ENCODE measurements at places on chromosomes 3 and 15.

- no peak for DNase-seq
These were observed 143.3 kb downstream of the EPHA3 start for GRCh38 chr3:89250742-89251141.

- no peak for DNase-seq
These were observed 468.5 kb downstream of the NLGN1 start for GRCh38 chr3:173865900-173866498.

GRCh38 chr15:61091289-61091616 is 137.8 kb downstream of the RORA start:
- no peak for DNase-seq

GRCh38 chr3:159237226-159237625 is 435.4 kb downstream of the MFSD1 start:
- no peak for DNase-seq

DNA sequence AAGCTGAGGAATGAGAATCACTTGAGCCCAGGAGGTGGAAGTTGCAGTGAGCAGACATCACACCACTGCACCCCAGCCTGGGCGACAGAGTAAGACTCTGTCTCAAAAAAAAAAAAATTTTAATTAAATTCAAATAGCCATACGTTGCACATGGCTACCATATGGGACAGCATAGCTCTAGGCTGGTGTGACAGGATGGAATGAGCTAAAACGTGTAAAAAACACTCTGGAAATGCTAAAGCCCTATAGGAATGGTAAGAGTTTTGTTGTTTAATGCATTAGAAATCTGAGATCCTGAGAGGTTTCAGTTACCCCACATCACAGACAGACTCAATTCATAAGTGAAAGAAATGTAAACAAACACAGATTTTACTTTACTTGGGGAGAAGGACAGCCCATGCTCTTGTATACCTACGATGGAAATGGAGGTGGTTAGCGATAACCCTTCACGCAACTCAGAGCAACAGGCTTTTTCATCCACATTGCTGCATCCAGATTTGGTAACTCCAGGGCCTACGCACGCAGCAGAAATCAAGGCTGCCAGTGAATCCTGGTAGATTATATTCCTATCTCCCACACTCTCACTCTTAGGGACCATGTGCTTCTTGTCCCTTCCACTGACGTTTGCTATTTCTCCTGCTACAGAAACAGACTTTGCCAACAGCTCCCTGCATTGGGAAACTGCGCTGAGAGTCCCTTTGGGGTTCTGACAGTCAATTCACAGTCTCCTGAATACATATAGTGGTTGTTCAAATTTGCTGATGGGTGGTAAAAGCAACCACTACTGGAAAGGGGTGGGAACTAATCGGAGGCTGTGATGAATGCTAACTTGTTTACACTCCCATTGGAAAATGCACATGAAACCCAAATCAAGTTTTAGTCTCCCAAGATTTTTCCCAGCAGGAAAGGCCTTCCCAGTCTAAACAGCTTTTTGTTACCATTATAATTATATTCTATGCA is 3.1 kb downstream of the SH3BP5 start:
- no peak for DNase-seq

DNA sequence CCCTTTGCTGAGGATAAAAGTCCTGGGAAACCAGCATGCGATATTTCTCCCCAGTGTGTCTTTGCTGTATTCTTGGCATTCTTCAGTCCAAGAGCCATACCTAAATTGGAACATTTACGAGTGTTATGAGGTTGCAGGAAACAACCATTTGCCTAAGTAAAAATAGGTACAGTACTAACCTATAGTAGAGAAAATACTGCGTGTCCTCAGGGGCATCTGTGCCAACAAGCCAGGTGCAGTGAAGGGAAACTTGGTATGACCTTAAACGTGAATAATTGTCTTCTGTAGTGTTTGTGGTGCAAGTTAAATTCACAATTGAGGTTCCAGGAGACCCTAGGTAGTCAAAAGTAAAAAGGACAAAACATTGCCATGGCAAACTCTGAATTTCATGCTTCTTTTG is 12.2 kb downstream of the IL5RA start:
- DNase-seq = no peak

GRCh38 chr15:28885630-28886430 is at the start of gene APBA2:
TSS of gene APBA2 (plus strand) at chr15:28885974. CDS start at chr15:29053885, 167,911 bp downstream.
- DNase-seq = peak; percentile 80

GRCh38 chr15:100802421-100803170 is 77.0 kb upstream of the ALDH1A3 start:
- DNase-seq = no peak

DNA sequence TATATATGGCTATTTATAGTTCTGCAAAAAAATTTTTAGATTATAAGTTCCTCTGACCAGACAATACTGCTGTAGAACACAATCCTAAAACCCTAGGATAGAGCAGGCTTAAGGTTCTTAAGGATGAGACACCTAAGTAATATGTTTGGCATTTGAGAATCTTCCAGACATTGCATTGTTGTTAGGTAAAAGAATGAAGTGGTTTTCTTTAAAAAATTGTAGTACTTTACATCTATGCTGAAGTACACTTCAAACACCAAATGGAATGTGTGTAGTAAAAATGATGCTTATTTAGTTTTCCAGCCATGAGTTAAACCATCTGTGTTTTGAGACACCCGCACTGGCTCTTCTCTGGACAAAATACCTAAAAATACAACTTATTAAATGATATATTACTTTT is 857.7 kb downstream of the OTOL1 start:
- no peak for DNase-seq

DNA sequence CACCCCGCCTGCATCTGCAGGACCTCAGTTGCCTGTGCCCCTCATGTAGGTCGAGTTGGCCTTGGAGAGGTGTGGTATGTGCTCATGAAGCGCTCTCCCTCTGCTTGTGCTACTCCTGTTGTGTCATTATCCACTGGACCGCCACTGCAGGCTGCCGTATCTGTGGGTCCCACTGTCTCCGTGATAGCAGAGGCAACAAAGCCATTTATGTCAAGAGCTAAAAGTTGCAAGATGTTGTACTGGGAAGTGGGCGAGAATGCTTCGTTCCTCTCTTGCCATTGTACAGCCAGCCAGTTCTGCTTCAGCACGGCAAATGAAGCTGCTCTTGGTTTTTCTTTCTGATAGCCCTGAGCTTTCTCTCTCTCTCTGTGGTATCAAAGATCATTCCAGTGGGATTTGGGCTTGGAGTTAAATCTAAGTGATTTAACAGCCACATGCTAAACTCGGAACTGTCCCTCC is 89.0 kb downstream of the TMEM212 start:
- DNase-seq = no peak

DNA sequence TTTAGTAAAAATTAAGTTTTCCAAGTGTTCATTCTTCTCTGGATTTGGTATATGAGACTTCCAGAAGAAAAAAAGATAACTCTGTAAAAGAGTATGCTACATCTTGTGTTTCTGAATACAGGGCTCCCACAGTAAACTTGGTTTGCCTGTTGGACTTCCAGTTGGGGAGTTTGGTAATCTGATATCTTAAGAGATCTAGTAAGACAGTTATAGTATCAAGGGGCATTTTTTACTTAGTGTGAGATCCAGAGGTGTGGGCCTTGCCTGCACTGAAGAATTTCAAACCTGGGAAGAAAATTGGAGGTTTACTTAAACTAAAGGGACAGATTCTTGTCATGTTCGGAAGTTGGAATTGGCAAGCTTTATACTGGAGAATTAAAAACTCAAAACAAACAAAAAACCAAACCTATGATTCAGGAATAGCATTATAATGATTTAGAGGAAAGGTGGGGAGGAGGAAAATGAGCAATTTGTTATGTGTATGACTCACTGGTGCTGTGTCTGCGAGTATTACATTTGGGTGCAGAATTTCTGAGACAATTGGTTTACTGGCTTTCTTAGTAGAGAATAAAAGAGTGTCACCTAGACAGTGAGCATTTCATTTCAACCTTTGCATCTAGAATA is 58.9 kb upstream of the ULK4 start:
- peak; percentile 0 for DNase-seq

DNA sequence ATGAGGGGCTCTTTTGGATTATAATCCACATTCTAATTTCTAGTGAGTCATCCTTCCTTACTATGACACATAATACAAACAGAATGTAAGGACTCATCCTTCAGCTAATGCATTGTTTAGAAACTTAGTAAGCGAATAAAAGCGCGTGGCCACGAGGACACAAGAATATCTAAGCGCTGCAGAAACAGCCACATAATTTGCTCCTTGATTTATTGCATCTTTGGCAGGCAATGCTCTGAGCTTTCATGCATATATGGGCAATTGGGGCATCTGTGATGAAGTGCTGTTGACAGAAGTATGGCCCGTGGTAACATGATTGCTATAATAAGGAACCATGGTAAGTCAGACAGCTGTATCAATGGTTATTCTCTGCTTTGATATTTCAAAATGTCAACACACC is 191.3 kb upstream of the ZNF385D start:
- DNase-seq = peak; percentile 64

DNA sequence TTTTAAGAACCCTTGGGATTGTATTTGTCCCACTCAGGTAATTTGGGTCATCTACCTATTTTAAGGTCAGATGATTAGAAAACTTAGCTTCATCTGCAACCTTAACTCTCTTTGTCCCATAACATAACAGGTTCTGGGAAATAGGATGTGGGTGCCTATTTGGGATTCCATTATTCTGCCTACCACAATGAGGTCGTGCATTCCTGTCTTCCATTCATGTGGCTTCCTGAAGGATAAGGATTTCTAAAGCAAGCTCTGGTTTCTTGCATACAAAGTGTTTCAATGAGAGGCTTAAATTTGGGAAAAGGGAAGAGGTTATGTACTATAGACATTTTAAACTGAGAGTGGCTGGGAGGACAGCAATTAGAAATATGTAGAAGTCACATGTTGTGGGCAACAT is 190.3 kb downstream of the MCTP2 start:
- no peak for DNase-seq

DNA sequence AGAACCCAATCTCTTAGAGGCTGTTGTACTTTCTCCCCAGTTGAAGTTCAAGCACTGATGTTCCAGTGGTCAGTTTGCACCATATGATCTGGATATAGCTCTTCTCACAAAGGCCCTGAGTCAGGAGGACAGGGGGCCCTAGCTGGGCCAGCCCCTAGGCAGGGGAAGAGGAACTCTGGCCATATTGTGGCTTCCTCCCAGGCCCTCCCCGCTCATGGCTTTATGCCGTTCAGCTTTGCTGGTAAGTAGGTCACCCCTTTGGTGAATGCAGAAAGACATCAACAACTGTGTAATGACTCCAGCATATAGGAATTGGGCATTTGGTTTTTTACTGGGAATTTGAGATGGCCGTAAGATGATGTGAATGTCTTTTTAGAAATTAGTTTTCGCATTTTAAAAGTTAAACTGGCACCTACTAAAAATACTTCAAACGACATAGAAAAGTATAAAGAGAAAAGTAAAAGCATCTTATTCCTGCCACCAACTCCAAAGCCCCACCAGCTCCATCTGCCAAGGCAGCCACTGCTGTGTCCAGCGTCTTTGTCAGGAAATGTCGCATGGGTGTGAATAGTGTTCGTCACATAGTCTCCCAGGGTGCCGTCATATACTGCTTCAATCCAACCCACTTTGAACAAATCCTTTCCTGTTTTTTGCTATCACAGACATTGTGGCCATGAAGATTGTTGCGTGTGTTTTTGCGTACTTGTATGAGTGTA is 25.3 kb downstream of the CCR9 start:
- DNase-seq = no peak

DNA sequence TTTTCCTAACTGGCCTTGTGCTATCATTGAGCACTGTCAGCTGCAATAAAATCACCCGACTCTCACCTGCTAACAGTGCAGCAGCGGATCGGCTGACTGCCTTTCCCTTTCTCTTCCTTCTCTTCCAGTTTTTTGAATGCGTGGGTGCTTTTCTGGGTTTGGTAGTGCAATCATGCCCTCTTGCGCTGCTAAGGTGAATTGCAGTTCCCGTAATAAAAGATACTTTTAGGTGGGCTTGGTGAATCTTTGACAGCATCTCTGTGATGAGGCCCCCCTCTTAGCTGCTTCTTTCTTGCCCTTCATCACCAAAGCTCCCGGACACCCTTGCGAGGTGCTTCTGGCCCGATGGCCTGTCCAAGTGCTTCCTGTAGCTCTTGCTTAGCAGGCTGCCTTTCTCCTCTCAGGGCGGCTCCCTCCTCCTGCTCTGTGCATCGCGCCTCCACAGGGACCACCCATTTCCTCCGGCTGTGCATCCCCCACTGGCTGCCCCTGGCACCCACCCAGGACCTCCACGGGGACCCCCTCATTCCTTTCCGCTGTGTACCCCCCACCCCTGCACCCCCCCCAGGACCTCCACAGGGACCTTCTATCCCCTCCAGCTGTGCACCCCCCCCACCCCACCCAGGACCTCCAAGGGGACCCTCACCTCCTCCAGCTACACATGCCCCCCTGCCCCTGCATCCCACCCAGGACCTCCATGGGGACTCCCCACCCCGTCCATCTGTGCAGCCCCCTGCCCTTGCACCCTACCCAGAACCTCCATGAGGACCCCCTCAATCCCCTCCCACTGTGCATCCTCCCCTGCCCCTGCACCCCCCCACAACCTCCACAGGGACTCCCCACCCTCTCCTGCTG is 50.8 kb upstream of the RPL32 start:
- DNase-seq = peak; percentile 64

GRCh38 chr3:99541181-99541580 is 97.2 kb upstream of the COL8A1 start:
- DNase-seq = no peak
